ENCODE measurements at places on chromosomes 1 and 21.

GRCh38 chr1:170460414-170461155, 71.4 kb upstream of the GORAB start:
- DNase-seq, result no peak

DNA sequence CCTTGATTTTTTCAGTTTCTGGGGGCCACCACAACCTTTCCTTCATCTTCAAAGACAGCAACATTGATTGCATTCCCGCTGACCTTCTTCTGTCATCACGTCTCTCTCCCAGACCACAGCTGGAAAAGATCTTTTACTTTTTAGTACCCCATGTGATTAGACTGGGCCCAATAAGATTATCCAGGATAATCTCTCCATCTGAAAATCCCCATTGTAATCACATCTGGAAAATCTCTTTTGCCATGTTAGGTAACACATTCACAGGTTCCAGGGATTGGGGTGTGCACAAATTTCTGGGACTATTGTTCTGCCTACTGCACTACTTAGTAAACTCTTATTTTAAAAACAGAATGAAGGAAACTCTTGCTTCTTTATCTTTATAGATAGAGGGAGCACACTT, 47.1 kb upstream of the INSL5 start:
- DNase-seq, result no peak

DNA sequence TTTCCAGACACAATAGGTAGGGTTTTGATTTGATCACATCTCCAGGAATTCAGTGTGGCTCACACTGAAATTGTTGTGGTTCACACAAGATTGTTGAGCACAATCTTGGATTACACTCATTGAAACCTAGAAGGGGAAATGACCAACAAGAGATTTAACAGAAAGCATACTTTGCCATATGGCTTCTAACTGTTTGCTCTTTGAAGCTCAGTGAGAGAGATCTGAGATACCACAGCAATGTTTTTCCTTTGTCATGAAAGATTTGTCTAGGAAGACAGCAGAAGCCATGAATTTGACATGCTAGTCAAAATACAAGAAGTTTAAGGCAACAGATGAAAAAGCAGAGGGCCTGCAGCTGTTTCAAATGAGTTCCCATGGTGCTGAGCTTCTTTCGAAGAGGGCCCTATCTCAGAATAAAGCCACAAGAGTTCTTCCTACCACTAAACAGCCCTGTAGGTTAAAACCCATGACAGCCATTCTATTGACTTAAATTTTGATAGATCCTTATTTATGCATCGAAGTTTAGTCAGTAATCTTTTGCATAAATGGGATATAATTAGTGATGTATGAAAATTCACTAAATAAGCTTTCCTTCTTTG, 650.4 kb downstream of the LTN1 start:
- no peak for DNase-seq

- no peak for DNase-seq
These were observed 15.0 kb upstream of the ZZZ3 start for GRCh38 chr1:77697441-77697840.

DNA sequence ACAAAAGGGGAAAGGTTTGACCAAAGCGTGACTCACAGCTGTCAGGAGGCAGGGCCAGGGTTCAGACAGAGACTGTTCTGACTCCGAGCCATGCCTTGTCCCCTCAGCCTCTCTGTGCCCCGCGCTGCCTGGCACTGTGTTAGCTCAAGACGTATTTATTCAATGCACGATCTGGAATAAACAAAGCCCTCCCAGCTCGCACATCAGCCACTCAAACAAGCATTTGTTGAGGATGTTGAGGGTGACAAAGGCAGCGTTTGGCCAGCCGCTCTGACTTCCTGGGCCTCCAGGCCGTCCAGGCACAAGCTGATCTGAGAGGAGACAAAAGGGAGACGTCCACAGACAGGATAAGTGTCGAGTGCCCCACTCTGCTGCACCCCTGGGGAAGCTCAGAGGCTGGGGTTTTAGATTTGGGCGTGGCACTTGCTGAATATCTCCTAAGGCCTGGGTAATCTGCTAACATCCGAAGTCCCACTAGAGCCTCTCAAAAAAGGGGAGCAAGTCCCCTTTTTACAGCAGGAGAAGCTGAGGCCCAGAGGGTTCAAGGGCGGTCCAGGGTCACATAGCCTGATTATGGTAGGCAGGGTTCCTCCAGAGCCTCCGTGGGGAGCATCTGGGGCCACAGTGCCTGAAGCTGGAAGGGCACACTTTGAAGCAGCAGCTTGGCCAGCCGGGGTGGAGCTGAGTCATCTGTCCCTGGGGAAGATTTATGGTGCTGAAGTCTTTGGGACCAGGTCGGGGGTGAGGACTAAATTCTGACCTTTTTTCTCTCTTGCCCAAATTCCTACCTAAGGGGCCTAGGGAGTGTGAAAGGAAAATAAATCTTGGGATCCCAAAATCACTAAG, 95.9 kb downstream of the SPSB1 start:
- DNase-seq, result no peak

- DNase-seq, result no peak
These were observed 61.8 kb downstream of the SPAG17 start for GRCh38 chr1:118123116-118123839.

DNA sequence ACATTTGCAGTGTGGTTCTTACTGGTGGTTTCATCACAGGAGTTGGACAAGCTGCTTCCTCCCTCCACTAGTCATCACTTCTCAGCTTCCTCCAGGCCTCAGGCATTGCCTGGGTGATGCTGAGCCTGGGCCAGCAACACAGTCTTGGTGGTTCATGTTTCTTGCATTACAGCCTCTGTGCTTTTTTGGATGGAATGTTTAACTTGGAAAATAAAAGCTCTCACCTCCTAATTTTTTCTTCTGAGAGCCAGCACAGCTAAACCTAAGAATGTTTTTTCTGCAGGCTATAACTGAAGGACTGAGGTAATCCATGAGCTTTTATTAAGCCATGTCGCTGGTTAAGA, 66.1 kb upstream of the RHOU start:
- DNase-seq, result peak; percentile 42

DNA sequence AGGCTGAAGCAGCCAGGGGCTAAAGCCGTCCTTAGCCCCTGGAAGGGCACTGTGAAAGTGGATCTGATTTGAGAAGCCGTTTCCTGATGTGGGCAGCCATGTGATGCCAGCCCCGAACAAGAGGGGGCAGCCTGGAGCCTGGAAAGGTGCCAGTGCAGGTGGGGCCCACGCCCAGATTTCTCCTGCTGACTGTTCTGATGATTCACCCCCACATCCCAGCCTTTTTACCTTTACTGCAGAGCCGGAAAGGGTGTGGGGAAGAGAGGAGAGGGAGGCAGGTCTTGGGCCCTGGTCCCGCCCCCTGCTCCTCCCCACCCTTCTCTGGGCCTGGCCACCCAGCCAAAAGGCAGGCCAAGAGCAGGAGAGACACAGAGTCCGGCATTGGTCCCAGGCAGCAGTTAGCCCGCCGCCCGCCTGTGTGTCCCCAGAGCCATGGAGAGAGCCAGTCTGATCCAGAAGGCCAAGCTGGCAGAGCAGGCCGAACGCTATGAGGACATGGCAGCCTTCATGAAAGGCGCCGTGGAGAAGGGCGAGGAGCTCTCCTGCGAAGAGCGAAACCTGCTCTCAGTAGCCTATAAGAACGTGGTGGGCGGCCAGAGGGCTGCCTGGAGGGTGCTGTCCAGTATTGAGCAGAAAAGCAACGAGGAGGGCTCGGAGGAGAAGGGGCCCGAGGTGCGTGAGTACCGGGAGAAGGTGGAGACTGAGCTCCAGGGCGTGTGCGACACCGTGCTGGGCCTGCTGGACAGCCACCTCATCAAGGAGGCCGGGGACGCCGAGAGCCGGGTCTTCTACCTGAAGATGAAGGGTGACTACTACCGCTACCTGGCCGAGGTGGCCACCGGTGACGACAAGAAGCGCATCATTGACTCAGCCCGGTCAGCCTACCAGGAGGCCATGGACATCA, at the start of gene SFN:
SFN (plus strand) TSS at position 369 of the 904 bp plus-strand sequence; CDS start at position 433, 64 bp downstream.
- peak; percentile 51 for DNase-seq

DNA sequence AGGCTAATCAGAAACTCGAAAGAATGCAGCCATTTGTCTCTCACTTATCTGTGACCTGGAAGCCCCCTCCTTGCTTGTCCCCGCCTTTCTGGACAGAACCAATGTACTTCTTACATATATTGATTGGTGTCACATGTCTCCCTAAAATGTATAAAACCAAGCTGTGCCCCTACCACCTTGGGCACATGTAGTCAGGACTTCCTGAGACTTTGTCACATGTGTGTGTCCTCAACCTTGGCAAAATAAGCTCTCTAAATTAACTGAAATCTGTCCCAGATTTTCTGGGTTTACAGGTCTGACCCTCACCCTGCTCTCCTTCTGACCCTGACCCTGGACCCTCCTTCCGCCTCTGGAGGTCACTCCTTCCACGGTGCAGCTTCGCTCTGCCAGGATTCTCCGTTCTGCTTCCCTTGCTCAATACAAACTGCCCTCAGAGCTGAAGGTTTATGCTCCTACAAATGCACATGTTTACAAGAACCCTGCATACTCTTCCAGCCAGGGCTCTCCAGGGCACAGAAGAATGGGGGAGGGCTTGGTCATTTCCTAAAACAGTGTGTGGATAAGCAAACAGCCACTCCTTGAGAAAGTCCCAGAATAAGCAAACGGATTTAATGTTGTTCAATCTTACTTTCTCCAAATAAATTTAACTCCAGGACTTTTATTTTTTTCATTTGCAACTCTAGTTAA, 160.5 kb downstream of the ACTL8 start:
- no peak for DNase-seq

DNA sequence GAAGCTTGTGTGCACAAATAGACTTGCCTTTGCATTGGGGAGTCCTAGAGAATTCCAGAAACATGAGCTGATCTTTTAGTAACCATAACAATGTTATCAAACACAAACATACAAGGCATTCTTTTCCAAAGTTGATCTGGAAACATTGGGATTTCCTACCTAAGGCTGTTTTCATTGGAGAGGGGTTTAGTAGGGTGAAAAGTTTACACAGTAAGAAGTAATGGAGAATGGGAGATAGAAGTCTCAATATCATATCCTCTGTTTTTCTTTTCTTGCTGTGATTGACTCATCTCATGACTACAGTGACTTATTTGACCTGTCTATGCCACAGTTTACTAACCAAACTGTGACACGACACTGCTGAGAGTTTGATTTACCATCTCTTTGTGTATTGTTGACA, 65.6 kb upstream of the PLA2G4A start:
- DNase-seq, result no peak

DNA sequence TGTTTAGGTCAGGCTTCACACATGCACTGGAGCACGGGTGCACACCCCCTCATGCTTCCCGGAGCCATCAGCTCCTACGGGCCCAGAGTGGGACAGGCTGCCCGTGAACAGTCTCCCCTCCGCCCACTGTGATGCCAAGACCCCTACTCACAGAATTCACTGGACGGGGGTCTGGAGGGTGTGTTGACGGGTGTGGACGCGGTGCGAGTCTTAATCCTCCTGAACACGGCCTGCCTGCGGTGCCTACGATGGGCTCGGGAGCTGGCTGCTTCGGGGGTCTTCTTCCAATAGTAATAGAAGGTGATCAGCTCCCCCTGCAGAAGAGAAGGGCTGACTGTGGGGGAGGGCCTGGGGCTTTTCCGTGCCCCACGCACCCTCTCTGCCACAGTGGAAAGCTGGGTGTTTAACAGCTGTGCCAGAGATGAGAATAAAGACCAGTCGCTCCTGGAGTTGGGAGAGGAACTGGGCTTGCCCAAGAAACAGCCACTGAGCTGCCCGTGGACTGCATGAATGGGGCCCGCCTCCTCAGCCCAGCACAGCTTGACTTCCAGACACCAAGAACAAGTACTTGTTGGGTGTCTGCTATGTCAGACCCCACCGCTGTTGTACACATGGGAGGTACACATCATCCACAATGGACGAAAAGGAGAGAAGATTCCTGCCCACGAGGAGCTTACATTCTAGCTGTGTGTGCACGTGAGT, 47.9 kb downstream of the SLC45A1 start:
- no peak for DNase-seq

DNA sequence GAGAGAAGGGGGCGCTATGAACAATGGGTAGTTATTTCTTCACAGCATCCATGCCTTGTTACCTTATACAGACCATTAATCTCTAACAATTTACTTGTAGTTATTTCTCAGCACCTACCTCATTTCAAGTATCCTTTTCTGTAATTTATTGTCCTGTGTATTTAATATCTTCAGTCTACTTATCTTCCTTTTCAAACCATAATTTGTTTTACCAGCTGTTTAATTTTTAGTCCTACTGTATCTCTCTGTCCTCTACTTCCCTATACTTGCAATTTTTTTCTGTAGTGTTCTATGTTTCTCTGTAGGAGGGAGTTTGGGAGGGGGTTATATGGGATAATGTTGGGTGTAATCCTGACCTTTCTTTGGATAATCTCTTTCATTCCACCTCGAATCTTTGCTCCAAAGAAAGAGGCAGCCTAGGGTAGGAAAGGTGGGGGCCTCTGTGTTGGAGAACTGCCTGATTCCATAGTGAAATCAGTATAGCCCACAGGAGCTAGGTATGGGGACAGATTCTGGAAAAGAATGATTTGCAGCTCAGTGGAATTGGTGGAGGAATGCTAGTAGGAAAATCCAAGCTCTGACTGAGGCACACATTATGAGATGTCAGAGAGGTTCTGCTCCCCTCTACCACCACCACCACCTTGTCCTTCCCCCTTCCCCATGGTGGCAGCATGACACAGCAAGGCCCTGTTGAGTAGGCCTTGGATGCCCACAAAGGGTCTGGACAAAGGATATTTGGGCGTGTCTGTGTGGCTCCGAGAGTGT, 642 bp downstream of the MLLT11 start:
- DNase-seq, result no peak

- DNase-seq, result no peak
These were observed 478.3 kb upstream of the RUNX1 start for GRCh38 chr21:35527358-35527757.

GRCh38 chr1:182889997-182890396, 50.9 kb downstream of the DHX9 start:
- peak; percentile 73 for DNase-seq

- DNase-seq, result no peak
These were observed 201.4 kb upstream of the SGIP1 start for GRCh38 chr1:66332548-66332901.

- no peak for DNase-seq
These were observed 132.5 kb downstream of the PLXNA2 start for GRCh38 chr1:208111646-208112190.

DNA sequence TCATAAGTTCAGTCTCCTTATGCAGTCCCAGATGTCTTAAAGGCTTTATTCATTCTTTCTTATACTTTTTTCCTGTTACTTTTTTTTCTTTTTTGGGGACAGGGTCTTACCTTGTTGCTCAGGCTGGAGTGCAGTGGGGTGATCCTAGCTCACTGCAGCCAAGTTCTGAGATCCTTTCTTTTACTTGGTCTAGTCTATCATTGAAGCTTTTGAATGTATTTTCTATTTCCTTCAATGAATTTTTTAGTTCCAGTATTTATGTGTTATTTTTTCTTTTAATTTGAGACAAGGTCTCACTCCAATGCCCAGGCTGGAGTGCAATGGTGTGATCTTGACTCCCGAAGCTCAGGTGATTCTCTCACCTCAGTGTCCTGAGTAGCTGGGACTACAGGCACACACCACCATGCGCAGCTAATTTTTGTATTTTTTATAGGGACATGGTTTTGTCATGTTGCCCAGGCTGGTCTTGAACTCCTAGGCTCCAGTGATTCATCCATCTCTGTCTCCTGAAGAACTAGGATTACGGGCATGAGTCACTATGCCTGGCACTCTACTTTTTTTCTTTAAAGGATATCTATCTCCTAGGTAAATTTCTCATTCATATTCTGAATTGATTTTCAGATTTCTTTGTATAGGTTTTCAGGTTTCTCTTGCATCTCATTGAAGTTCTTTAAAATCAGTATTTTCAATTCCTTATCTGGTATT, 26.1 kb upstream of the GTF2B start:
- no peak for DNase-seq

Measured in hematopoietic multipotent progenitor cell treated with erythropoietin and hydrocortisone succinate and interleukin-3 and kit ligand, for 6 days (in vitro differentiated cells).